ENCODE measurements at places on chromosomes 2 and 18.
A peak's percentile ranks its signal among the peaks of the same experiment; 100 is the strongest.

- DNase-seq, result no peak
Measured at GRCh38 chr18:74276609-74277008, 15.2 kb downstream of the CYB5A start.

DNA sequence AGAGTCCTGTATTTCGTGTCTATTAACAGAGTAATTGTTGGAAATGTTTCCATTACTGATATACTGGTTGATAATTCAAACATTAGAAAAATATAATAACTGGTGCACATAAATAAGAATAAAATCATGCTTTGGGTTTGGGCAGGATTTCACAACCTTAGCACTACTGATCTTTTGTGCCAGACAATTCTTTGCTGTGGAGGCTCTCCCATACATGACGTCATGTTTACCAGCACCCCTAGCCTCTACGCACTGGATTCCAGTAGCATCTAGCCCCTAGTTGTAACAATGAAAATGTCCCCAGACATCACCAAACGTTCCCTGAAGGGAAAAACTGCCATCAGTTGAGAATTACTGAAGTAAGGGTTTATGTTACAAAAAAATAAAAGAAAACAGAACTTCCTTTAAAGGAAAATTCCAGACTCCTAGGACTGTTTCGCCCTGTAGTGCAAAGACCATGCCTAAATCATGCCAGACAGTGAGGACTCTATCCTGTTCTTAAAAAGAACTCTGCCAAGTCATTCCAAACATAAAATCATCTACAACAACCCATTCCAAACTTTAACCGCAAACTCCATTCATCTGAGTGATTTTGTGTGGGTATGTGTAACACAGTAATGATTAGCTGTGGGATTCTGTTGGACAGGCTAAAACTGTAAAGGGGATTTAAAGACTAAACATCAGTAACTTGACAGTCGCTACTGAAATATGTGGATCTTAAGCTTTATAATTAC, 313.4 kb upstream of the CCDC68 start:
- DNase-seq, result no peak

- DNase-seq, result no peak
Measured at GRCh38 chr2:196160946-196161345, 10.4 kb downstream of the STK17B start.

- no peak for DNase-seq
Measured at GRCh38 chr18:25464227-25464626, 112.3 kb upstream of the ZNF521 start.

GRCh38 chr2:95062242-95063085, 37.0 kb downstream of the MAL start:
- DNase-seq, result peak; percentile 50

GRCh38 chr2:8544171-8544785, 137.6 kb upstream of the ID2 start:
- peak; percentile 75 for DNase-seq

- DNase-seq, result peak; percentile 68
Measured at GRCh38 chr18:24726727-24727492, 266.5 kb downstream of the HRH4 start.

DNA sequence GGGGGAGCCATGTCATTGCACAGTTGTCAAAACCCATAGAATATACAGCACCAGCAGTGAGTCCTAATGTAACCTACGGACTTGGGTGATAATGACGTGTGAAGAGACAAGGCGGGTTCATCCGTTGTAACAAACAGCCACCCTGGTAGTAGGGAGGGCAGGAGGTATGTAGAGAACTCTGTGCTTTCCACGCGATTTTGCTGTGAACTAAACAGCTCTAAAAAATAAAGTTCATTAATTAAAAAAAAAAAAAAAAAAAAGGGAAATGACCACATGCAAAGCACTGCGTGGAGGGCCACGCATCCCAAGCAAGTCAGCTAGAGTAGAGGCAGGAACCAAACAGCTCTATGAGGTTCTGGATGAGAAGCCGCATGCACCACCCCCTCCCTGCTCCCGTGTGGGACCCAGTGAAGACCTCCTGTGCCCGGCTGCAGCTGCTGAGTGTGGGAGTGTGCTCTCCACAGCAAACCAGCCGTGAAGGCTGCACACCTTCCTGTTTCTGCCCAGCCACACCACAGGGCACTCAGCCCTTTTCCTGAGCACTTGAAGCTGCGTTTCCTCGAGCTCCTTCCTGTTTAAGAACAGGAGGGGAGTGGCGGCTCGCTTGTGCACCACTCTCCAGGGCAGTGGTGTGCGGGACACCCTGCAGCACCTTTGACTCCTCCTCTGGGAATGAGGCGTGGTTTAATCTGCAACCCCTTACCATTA, 65.6 kb downstream of the ODC1 start:
- DNase-seq, result no peak

DNA sequence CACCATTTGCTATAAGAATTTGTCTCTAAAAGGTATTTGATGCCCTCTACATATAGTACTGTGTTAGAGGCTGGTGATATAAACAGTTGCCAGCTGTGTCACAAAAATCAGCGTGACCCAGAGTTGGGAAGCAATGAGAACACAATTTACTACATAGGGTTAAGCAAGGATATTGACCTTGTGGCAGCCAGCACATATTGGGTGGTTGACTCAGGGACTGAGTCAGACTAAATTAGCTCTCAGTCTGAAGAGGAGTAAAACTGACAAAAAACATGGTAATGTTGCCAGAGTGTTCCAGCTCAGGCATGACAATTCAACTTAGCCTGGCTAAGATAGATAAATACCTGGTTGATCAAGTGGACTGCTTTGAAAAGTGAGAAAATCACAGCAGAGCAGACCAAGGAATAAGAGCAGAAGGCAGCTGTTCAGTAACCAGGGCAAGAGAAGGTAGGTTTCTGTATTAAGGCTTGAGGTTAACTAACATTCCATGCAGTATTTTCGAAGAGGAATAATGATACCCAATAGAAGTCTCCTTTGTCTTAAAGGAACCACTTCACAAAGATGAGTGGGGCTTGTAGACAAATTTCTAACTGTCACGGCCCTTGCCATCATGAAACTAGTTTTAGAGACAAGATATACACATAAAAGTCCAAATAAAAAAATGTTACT, 108.2 kb upstream of the ERBB4 start:
- DNase-seq, result no peak
